ENCODE measurements at places on chromosomes 7 and 10.

DNA sequence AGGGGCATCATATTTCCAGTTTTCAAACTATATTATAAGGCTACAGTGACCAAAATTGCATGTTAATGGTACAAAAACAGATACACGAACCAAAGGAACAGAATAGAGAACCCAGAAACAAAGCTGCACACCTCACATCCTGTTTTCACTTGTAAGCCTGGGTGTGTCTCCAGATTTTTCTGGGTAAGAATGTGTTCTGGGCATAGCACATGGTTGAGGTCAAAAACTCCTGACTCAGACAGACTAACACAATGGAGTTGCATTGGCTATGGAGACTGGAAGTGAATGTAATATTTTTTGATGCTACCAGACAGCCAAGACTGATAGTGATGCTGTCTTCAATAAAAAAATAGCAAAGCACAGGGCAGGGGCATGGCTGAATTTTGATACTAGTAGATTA is 1175.2 kb downstream of the NXPH1 start:
- no peak for DNase-seq

- DNase-seq, result no peak
These were observed 951 bp downstream of the ZNF25 start for GRCh38 chr10:37975401-37975991.

DNA sequence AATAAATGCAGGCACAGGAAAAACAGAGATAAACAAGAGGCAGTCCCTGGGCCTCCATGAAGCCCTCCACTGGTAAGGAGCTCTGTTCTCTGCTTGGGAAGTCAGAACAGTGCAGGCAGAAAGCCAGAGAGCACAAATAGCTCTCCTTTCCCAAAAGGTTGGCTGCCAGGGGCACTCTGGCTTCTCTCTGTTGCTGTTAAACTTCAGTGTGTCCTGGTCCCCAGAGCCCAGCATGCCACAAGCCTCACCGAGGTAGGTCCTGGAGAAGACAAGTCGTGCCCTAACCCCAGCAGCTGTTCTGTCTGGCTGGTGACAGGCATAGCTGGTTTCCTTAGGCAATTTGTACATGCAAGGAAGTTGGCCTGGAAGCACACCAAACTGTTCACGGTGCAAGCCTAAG is 17.3 kb downstream of the SLC16A12 start:
- DNase-seq, result no peak

- no peak for DNase-seq
These were observed 59.0 kb upstream of the HABP2 start for GRCh38 chr10:113493882-113494301.

GRCh38 chr10:130440971-130441370 is 304.8 kb downstream of the GLRX3 start:
- no peak for DNase-seq

GRCh38 chr10:123129618-123130271 is 6.0 kb upstream of the HMX3 start:
- DNase-seq, result no peak

GRCh38 chr7:48147078-48147591 is 24.1 kb upstream of the ABCA13 start:
- DNase-seq, result no peak

GRCh38 chr7:139655305-139655704 is 122.5 kb downstream of the HIPK2 start:
- no peak for DNase-seq
